ENCODE measurements at places on chromosomes 1 and 21.

- no peak for DNase-seq
Measured at GRCh38 chr1:202004711-202005110, 5.7 kb upstream of the ELF3 start.

- DNase-seq = no peak
Measured at GRCh38 chr1:28927648-28928313, 13.4 kb downstream of the EPB41 start.

- no peak for DNase-seq
Measured at GRCh38 chr1:27536767-27537166, 46.8 kb upstream of the WASF2 start.

GRCh38 chr1:56707379-56707778 is 62.3 kb downstream of the PRKAA2 start:
- DNase-seq = no peak

DNA sequence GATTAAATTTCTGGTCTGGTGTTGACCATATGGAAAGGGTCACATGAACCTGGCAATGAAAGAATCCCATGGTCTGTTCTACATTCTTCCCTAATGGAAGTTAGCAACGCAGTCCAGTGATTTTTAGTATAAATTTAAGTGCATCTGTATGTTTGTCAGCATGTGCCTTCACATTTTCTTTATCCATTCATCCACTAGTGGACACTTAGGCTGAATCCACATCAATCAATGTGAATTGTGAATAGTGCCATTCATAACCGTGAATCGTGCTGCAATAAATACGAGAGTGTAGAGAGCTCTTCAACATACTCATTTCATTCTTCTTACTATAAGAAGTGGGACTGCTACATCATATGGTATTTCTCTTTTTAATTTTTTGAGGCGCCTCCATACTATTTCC is 12.7 kb upstream of the IFI16 start:
- no peak for DNase-seq

- no peak for DNase-seq
Measured at GRCh38 chr1:155080312-155081228, 1.9 kb downstream of the EFNA3 start.

- no peak for DNase-seq
Measured at GRCh38 chr1:52632732-52633290, at the start of gene SHISAL2A. SHISAL2A (plus strand) TSS chr1:52633168; CDS start chr1:52633494, 326 bp downstream.

DNA sequence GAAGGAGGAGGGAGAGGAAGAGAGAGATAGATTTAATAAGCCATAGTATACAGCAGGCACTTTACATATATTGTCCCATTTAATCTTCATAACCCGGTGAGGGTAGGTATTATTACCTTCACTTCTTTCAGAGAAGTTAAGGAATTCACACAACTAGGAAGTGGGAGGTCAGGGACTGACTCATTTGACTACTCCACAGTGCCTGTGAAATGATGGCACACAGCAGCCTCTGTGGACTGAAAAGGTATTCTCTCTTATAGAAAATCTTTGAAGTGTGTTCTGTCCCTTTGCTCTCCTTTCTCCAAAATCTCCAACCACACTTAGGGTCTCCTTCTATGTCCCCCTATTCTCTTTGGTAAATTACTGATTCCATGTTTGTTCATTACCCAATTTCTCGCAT is 23.9 kb downstream of the PALMD start:
- DNase-seq = no peak

DNA sequence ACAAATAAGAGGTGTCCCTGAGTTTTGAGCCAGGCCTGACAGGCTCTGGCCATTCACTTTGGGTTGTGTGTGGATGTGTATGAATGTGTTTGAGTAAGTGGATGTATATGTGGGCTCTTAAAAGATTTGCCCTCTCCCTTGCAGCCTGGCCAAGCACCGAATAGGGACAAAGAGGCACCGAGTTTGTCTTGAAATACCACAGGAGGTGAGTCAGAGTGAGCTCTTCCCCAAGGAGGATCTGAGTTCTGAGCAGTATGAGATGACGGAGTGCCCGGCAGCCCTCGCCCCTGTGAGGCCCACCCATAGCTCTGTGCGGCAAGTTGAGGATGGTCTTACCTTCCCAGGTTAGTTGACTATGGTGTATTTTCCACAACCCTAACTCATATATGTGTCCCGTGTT is 19.0 kb downstream of the KDM4A start:
- DNase-seq = no peak

- no peak for DNase-seq
Measured at GRCh38 chr1:4468804-4469514, 185.4 kb upstream of the AJAP1 start.

DNA sequence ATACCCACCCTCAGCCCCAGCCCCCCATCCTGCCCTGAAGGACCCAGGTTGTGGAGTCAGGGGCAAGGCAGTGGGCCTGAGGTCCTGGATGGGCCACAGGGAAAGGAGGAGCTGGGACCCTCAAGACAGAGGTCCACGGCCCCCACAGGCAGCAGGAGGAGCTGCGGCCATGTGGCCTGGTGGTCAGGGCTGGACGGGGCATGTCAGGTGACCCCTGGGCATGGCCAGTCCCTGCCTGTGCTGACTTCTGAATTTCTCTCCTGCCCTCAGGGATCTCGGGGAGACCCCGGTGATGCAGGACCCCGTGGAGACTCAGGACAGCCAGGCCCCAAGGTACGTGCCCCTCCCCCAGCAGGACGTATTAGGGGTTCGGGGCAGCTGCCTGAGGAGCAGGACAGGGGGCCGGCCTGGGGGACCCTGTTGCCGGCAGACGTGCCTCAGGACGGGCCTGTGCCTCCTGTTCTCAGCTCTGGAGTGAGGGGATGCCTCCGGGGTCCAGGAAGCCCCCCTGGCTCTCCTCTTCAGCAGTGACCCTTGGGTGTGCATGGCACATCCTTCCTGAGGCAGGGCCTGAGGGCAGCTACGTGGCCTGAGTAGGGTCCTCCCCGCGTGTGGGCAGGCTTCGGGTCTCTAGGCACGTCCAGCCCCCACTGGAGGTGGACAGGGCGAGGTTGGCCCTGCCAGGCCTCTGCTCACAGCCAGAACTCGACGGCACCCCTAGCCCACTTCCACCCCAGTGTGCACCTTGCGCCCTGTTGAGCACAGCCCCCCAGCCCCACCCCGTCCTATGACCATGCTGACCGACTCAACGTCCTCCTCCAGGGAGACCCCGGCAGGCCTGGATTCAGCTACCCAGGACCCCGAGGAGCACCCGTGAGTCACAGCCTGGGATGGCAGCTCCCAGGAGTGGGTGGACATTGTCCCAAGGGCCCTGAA is 23.6 kb downstream of the COL6A2 start:
- DNase-seq = no peak

- DNase-seq = no peak
Measured at GRCh38 chr1:32925403-32926162, 24.4 kb upstream of the TMEM54 start.

DNA sequence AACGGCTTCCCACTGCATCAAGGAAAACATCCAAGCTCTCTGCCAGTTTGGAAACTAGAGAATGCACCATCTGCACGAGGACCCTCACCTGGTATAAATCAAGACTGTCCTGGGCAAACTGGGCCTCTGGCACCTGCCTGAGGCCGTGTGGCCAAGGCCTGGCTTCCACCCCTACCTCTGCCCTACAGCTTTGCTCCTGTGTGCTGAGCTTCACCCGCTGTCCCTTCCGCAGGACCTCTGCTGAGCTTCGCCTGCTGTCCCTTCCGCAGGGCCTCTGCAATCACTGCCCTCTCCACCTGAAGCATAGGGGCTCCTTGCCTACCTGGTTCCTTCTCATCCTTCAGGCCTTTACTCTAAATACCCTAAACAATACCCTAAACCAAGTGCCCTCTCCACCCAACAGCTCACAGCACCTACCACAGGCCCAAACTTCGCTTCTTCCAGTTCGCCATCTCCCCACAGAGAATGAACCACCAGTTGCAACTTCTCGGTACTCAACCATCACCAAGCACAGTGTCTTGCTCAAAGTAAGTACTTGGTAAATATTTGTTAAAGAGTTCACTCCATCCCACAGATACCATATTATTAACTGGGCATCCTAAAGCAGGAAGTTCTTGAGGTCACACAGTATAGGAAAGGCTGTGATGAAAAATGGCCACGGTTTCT is 18.4 kb downstream of the GNB1 start:
- DNase-seq = no peak

DNA sequence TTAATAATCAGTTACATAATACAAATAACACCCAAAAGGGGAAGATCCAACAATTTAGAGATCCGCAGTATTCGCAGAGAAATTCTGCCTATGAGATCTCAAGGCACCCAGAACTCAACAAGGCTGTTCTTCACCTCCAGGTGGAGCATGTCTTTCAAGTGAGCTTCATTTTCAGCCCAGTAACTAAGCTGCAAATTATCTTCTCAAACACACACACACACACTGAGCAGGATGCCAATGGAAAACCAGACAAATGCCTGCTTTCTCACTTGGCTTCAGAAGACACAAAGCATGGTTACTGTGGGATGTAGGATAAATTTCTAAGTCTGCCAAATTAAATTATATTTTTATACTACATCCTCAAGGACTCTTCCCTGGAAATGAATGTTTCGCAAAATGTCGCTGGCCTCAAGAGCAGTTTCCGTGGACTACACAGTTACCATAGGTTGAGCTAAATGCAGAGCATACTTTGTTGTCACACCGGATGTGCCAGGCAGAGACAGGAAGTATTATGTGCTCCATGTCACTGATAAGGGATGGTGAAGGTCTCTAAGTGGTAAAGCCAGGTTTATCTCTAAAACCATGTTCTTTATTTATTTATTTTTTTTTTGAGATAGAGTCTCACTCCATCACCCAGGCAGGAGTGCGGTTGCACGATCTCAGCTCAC is 30.3 kb downstream of the UBR4 start:
- DNase-seq = no peak

DNA sequence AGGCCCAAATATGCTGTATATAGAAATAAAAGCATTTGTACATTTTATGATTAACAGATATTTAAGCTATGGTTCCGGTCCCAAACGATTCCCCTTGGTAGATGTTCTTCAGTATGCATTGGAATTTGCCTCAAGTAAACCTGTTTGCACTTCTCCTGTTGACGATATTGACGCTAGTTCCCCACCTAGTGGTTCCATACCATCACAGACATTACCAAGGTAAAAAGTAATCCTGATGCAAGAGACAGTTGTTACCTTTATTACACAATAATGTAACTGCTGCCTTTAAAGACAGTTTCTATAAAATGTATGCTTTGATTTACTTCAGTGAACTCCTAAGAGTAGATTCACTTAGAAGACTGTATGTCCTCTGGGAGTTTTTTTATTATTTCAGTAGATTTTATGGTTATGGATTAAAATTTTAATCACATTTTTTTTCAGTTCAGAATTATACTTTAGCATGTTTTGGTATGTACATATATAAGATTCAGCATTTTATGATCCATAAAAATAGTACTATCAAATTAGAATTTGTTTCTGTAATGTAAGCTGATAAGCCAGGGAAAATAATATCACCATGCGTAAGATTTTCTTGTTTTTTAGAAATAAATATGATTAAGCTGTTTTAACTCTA is 96.5 kb downstream of the USP25 start:
- DNase-seq = no peak

DNA sequence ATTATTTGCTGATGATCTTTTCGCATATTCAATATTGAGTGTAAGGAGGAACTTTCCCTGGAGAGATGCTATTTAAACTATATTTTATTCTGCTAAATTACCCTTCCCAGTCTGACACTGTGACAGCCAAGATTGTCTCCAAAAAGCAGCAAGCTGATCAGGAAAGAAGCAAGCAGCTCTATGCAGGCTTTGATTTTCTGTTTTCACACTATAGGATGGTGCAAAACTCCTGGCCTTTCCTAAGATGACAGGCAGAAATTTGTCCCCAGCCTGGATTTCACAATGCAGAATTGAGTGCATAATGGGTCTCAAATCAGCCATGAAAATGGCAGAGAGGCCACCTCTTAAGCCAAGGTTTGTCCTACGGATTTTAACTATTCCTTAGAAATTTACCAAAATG is 1.1 kb downstream of the SGIP1 start:
- DNase-seq = no peak

- DNase-seq = no peak
Measured at GRCh38 chr1:3068564-3069431, at the start of gene PRDM16. PRDM16 (plus strand) TSS chr1:3069203; CDS start chr1:3069260, 57 bp downstream.

- no peak for DNase-seq
Measured at GRCh38 chr1:204959374-204959773, 83.6 kb upstream of the CNTN2 start.

DNA sequence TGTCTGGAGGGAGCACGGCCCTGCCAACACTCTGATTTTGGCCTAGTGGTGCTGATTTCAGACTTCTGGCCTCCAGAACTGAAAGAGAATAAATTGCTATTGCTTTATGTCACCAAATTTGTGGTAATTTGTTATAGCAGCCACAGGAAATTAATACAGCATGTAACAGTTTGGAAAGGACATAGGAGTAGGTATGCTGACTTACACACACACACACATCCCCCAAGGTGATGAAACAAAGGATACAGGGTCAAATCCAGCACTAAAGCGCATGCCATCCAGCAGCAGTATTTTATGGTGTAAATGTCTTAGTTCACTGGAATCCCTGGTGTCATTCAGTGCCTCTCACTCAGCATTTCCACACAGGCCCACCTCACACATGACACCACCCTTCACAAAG is 72.2 kb upstream of the MAN1A2 start:
- no peak for DNase-seq

DNA sequence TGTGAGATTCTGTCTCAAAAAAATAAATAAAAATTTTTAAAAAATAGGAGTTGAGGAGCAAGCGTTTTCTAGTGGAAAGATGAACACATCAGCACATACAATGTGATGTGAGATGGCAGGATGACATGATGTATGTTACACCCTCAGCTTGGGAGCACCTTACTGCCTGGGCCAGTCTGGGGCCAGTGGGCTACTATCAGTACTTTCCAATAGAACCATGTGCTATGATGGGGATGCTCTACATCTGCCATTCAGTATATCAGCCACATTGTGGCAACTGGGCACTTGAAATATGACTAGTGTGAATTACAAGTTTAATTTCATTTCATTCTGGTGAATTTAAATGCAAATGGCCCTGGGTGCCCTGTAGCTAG is 156.0 kb downstream of the PGBD5 start:
- DNase-seq = no peak

DNA sequence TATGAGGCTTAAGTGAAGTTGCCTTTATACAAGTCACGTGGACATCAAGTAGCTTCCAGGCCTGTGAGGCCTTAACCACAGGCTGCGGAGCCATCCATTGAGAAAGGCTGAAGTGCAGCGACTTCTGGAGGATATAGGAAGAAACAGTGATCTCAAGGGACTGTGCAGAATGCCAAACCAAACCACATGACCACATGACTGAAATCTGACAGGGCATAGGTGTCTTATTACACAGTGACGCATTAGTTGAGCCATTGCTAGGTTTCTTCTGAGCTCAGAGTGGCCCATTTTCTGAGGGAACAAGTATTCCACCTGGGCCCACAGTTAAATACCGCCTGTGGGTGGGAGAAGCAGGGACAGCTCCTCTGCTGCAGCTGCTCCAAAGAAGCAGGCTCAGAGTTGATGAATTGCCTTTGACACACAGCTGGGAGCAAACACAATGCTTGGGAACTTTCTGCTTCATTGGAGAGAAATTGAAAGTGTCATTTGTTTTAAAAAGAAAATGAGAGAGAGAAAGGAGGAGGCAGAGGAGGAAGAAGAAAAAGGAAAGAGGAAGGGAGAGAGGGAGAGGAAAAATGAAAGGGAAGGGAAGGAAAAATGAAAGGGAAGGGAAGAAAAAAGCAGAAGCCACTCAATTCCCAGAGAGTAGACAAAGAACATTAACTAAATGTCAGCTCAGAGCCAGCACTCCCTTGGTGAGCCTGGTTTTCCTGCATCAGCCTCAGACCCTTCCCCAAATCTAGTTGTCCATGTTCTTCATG is 94.4 kb downstream of the COLGALT2 start:
- DNase-seq = no peak

GRCh38 chr1:107535091-107535490 is 394.3 kb downstream of the NTNG1 start:
- no peak for DNase-seq
